ENCODE measurements at places on chromosomes 16 and 17. TPM values are rescaled to one million over a fixed set of nuclear protein-coding genes. Genes with fewer than 3 reads are reported as not detected.

The XYLT1 gene
- polyA plus RNA-seq: 2.0 TPM

DNA sequence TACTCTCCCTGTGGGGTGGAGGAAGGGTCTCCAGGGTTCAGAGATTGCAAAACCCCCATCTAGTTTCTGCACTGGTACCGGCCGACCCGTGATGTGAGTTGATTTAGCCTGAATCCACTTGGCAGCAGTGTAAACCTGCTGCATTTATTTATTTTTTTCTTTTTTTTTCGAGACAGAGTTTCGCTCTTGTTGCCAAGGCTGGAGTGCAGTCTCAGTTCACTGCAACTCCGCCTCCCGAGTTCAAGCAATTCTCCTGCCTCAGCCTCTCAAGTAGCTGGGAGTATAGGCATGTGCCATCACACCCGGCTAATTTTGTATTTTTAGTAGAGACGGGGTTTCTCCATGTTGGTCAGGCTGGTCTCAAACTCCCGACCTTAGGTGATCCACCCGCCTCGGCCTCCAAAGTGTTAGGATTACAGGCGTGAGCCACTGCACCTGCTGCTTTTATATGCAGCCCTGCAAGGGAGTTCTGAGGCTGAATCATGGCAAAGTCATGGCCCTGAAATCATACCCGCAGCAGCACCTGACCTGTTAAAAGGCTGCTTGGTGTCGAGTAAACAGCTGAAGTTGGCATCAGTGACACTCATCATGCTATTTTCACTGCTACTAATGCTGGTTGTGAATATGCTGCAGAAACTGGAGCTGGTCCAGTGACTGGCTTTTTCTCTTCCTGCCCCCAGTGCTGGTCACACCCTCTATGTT lies 21.4 kb downstream of the DEXI start:
- DNase-seq: no peak

DNA sequence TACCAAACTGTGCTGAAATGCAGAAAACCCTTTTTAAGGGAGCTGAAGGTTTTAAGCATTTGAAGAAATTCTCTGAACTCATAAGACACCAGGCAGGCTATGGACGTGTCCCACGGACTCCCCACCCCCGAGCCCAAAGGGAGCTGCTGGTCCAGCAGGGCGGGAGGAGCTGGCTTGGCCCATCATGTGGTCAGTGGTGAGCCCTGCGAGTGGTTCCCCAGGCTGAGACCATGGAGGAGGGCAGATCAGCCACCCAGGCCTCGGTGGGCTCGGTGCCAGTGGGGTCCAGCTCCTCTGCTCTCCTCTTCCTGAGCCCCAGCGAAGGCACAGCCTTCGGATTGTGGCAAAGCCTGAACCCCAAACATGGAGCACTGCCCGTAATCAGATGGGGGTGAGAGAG lies 27.0 kb downstream of the LGALS3BP start:
- DNase-seq: no peak

DNA sequence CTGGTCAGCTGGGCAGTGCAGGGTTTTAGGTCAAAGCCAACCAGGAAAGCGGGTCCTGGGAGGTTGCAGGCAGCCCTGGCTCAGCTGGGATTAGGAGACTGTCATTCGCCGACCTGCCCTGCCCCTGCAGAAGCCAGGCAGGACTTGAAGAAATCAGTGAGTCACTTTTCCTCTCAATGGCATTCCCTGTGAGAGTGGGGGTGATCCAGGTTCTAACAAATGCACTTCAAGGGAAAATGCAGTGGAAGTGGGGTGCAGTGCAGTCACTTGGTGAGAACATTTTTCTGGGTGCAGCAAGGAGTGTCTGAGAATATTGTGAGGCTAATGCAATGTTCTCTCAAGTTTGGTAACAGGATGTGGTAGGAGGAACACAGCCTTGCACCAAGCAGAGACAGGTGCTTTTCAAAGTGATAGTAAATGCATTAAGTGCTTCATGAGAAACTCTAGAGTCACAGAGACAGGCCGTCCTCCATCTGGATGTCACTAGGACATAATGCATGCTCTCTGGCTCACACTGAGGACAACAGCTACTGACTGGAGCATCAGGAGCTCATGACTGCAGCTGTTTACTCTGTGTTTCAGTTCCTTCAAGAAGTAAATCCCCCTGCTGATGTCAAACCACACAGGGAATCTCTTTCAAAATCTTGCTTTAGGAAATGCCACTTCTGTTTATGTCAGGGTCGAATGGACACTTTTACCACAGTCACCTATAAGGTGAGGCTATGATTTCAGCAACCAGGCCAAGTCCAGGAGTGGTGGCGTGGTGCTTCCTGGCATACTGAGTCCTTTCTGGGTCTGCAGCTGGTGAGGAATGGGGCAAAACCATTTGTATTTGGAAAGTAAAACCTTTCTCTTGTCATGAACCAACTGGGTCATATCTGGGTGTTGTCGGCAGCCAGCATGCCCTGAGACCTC lies 16.7 kb downstream of the CDK5R1 start:
- DNase-seq: no peak

- DNase-seq: no peak
These were observed 93.6 kb downstream of the CYLD start for GRCh38 chr16:50835358-50836060.

- DNase-seq: no peak
These were observed 70.2 kb downstream of the HIC1 start for GRCh38 chr17:2125013-2125535.

DNA sequence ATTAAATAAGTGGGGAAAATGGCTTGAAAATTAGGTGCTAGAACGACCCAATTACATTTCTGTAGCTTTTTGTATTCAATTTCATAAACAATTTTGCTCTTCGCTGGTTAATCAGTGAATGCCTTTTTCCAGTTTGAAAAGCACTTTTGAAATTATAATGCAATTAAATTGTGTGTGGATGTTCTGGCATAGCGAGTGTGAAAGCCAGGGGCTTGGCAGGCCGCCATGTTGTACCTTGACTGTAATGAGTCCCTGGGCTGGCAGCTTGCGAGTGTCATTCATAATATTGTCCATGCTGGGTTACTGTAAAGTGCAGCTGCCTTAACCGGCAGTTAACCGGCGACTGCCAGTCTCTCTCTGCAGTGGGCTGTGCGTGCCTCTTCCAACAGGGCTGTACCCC lies 177.8 kb downstream of the CCDC182 start:
- DNase-seq: no peak

DNA sequence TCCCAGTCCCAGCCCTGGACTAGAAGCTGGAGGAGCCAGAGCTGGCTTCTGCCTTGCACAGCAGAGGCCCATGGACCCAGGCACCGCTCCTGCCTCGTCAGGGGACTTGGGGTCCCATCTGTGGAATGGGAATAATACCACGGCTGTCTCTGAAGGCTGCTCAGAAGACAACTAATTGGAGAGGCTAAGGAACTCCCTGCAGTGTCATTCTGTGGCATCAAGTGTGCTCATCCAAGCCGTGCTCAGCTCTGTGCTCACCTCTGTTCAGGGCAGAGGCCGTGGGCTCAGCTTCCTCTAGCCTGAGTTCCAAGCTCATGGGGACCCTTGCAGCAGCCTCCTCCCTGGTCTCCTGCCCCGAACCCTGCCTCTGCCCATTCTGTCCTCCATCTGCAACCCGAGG lies 31.8 kb downstream of the BEAN1 start:
- no peak for DNase-seq

DNA sequence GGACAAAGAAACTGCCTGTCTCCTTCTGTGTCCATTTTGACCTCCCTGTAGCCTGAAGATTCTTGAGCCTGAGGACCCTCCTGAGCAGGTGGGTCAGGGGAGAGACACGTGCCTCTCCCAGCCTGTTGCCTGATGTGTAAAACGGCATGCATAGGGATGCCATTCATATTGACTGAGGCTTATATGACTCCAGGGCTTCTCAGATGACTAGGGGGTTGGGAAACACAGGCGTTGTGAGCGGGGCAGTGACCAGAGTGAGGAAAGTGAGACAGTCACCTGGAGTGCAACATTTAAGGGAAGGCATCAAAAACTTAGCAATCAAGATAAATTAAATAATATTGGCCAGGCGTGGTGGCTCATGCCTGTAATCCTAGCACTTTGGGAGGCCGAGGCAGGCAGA lies 5.1 kb upstream of the SLC16A5 start:
- DNase-seq: no peak

The TBC1D3G gene
- not detected for polyA plus RNA-seq

The ACE gene
- not detected for polyA plus RNA-seq

- DNase-seq: no peak
These were observed 41.0 kb downstream of the NXPH3 start for GRCh38 chr17:49616601-49617131.

The SLC13A2 gene
- polyA plus RNA-seq: not detected

- no peak for DNase-seq
These were observed 148.7 kb upstream of the ZFHX3 start for GRCh38 chr16:73196670-73197069.

The CBX2 gene
- polyA plus RNA-seq: not detected

The NTN1 gene
- not detected for polyA plus RNA-seq

DNA sequence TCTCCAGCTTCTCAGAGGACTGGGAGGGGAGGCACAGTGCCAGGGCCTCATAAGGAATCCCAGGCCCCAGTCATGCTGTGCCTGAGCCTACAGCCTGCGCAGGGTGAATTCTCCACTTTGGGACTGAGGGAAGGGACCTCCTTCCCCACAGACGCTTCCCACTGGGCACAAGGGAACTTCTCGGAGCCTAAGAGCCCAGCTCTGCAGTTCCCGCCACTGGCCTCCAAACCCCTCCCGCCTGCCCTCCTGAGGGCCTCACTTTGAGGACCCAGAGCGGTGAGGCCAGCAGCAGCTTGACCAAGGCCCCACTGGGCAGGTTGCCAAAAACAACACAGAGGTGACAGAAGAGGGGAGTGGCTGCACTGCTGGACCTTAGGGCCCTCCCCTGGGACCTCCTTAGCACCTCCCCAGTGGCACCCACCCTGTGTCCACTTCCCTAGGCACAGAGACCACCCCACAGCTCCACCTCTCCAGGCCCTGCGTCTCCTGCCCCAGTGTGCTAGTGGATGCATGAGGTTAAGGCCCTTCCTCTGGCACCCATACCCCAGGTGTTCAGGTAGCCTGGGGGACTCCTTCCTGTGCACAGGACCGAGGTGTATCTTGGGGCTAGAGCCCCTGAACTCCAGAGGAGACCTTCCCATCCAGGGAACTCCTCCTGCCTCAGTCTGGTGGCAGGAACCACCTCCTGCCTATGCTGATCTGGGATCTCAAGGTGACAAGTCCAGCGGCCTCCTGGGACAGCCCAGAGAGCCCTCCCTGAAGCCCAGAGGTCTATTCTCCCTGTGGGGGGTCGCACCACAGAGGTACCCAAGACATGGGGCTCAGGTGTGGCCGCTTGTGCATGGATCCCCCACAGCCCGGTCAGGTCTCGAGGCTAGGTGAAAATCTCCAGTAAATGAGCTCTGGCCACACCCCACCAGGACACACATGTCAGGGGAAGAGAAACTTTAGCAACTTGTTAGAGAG lies 3.4 kb downstream of the CASKIN2 start:
- no peak for DNase-seq

- DNase-seq: no peak
These were observed 16.7 kb downstream of the SALL1 start for GRCh38 chr16:51134269-51134812.

DNA sequence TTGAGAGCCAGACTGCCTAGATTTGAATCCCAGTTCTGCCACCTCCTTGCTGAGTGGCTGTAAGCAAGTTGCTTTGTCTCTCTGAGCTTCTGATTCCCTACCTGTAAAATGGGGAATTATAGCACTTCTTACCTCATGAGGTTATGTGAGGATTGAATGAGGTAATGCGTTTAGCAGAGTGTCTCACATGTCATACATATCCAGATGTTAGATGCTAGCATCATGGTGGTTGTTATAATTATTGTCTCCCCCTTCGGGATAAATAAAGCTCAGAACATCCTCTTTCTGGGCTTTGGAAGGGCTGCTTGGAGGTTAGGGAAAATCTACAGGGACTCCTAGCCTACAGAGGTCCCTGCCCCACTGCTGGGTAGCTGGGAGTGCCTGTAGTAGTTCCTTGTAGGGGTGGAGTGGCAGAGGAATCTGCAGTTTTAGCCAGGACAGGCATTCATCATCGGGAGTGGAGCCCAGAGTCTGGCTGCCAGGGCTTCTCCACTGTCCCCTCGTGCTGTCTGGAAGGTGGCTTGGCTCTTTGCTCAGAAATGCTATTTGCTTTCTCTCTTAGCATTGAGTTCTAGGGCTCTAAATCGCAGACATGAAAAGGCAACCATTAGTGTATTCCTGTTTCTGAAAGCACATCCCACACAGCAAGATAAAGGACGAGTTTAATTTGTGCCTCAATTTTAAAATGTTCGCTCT lies 137.9 kb upstream of the CACNG3 start:
- no peak for DNase-seq

The NOD2 gene
- polyA plus RNA-seq: 0.06 TPM

DNA sequence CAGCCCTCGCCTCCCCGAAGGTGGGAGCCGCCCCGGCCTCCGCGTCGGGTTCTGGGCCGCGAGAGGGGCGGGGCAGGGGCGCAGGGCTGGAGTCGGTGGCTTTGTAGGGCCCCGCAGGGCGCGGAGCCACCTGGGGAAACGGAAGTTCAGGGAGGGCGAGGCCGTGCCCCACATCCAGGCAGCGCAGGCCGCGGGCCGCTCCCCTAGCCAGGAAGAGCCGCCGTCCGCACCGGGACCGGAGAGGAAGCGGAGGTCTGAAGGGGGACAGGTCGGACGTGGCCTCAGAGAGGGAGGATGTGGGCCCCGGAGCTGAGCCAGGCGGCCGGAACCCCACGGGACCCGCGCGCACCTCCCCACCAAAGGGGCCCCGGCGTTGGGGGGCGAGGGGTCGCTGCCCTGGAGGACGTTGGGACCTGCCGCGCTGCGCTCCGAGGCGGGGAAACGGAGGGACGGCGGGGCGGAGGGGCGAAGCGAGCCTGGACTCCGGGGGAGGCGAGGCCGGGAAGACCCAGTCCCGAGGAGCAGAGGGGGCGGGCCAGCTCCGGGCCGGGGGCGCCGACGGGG lies 482 bp upstream of the SLC16A3 start:
- no peak for DNase-seq

- no peak for DNase-seq
These were observed 33.7 kb downstream of the SRCIN1 start for GRCh38 chr17:38571833-38572668.

DNA sequence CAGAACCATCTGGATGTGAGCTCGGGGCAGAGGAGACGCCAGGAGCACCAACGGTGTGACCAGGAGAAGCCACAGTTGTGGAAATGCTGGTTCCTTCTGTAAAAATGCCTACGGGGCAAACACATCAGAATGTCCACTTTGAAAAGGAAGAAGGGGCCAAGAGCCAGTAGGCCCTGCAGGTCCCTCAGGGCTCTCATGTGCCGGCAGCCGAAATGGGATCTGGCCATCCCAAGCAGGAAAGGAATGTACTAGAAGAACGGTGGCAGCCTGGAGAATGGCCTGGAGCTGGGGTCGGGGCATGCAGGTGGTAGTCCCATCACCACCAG lies 162.1 kb upstream of the PLCG2 start:
- DNase-seq: no peak

DNA sequence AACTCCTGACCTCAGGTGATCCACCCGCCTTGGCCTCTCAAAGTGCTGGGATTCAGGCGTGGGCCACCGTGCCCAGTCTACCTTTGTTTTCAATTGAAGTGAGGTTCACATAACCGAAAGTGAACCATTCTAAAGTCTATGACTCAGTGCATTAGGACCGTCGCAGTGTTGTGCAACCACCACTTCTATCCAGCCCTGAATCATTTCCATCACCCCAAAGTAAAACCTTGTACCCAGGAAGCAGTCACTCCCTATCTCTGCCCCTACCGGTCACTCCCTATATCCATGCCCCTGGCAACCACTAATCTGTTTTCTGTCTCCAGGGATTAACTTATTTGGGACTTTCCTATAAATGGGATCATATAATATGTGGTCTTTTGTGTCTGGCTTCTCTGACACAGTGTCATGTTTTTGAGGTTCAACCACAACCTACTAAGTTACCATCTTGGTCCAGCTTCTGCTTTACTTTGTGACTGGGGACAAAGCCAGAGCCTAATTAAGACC lies 28.3 kb upstream of the CDC42EP4 start:
- DNase-seq: no peak

The CACNA1H gene
- polyA plus RNA-seq: 3.8 TPM

- DNase-seq: no peak
These were observed 120.6 kb downstream of the SHISA9 start for GRCh38 chr16:13021996-13022395.

The FOXC2 gene
- not detected for polyA plus RNA-seq
